ENCODE measurements at places on chromosomes 1 and 21. TPM values are rescaled to one million over a fixed set of nuclear protein-coding genes. Genes with fewer than 3 reads are reported as not detected.

PTGFR gene
- 4.1 TPM for polyA plus RNA-seq

PKN2 gene
- 31.8 TPM for polyA plus RNA-seq

ECM1 gene
- 20.4 TPM for polyA plus RNA-seq

SPAG17 gene
- 15.3 TPM for polyA plus RNA-seq

C1orf226 gene
- 8.8 TPM for polyA plus RNA-seq

RUNX3 gene
- polyA plus RNA-seq: 0.42 TPM

GPA33 gene
- polyA plus RNA-seq: 0.19 TPM

GPR3 gene
- polyA plus RNA-seq: 3.2 TPM

NCMAP gene
- polyA plus RNA-seq: 0.26 TPM

CFHR5 gene
- polyA plus RNA-seq: 0.87 TPM

RHD gene
- polyA plus RNA-seq: 0.63 TPM

PLA2G2C gene
- 0.40 TPM for polyA plus RNA-seq

BGLAP gene
- 2.3 TPM for polyA plus RNA-seq

PLD5 gene
- polyA plus RNA-seq: 7.3 TPM

E2F2 gene
- polyA plus RNA-seq: 3.1 TPM

SPATA45 gene
- polyA plus RNA-seq: 0.52 TPM

JAM2 gene
- polyA plus RNA-seq: 98.3 TPM

AGO4 gene
- 25.7 TPM for polyA plus RNA-seq

TCHHL1 gene
- polyA plus RNA-seq: not detected

KIAA1614 gene
- 5.7 TPM for polyA plus RNA-seq

ANGPTL3 gene
- polyA plus RNA-seq: 0.18 TPM

ESPN gene
- 7.4 TPM for polyA plus RNA-seq

CFAP141 gene
- 2.3 TPM for polyA plus RNA-seq

CELA2B gene
- polyA plus RNA-seq: 0.78 TPM

ZNF648 gene
- 0.32 TPM for polyA plus RNA-seq

CD5L gene
- polyA plus RNA-seq: 0.46 TPM

TGFB2 gene
- polyA plus RNA-seq: 31.9 TPM

PLCH2 gene
- 19.0 TPM for polyA plus RNA-seq

SPRR2E gene
- polyA plus RNA-seq: not detected

All from spinal cord (tissue), 10 donors.